Cerebellum (tissue), 4 donors: ENCODE measurements at places on chromosomes 3 and 15.
A peak's percentile ranks its signal among the peaks of the same experiment; 100 is the strongest.

DNA sequence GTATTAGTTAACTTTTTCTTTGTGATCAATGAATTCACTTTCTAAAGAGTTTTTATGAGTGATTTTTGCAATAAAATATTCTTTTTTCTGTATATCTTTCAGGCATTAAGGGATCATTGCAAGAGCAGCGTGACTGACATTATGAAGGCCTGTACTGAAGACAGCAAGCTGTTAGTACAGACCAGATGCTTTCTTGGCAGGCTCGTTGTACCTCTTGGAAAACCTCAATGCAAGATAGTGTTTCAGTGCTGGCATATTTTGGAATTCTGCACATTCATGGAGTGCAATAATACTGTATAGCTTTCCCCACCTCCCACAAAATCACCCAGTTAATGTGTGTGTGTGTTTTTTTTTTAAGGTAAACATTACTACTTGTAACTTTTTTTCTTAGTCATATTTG lies 24.4 kb downstream of the SELENOT start:
- DNase-seq = no peak

GRCh38 chr3:172204716-172205115 lies 165.3 kb downstream of the FNDC3B start:
- DNase-seq = no peak

- DNase-seq = no peak
Measured at GRCh38 chr15:73965094-73965757, 26.9 kb downstream of the STOML1 start.

DNA sequence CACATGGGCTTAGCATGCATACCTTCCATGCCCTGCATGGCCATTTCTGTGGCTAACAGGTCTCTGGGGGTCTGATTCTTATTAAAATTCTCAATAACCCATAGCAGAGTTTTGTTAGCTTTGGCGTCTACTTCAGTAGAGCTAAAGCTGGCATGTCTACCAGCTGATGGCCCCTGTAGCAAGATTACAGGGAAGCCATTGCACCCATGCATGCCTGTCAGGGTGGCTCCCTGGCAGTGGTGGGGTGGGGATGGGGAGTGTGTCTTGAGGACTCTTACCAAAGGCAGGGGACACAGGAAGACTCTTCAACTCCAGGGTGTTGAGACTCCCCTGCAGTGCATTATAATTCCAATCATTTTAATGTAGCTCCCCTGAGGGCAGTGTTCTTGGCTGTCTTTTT lies 4.7 kb downstream of the KY start:
- DNase-seq = no peak

- no peak for DNase-seq
Measured at GRCh38 chr15:25710184-25710583, 152.9 kb downstream of the ATP10A start.

DNA sequence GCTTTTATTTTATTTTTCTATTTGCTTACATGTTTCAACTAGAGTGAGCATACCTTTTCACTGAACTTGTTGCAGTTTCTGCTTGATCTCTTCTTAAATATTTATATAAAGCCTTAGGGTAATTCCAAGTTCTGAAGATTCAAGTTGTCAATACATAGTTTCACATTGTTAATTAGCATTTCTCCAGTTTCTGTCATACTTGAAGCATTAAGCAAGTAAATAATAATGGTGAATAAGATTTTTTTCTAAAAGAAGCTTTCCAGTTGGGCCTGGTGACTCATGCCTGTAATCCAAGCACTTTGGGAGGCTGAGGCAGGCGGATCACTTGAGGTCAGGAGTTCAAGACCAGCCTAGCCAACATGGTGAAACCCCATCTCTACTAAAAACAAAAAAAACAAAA lies 53.9 kb downstream of the CALML4 start:
- DNase-seq = no peak

GRCh38 chr3:66140743-66141372 lies 79.9 kb upstream of the SLC25A26 start:
- DNase-seq = no peak

DNA sequence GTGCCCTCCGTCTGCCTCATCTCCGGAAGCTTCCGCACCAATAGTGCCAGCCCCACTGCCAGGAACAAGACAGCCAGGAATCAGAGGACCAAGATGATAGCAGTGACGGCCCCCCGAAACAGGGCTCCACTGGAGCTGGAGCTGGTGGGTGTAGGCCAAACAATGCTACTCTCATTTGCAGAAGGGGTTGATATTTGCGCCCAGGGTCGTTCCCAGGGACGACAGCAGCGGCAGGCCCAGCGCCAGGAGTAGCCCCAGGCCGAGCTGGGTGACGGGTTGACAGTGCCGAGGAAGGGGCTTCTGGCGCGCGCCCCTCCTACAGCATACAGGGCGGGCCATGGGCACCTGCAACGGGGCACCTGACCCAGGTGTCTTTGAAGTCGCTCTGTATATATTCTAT lies 301.4 kb downstream of the CNTN6 start:
- DNase-seq = no peak

DNA sequence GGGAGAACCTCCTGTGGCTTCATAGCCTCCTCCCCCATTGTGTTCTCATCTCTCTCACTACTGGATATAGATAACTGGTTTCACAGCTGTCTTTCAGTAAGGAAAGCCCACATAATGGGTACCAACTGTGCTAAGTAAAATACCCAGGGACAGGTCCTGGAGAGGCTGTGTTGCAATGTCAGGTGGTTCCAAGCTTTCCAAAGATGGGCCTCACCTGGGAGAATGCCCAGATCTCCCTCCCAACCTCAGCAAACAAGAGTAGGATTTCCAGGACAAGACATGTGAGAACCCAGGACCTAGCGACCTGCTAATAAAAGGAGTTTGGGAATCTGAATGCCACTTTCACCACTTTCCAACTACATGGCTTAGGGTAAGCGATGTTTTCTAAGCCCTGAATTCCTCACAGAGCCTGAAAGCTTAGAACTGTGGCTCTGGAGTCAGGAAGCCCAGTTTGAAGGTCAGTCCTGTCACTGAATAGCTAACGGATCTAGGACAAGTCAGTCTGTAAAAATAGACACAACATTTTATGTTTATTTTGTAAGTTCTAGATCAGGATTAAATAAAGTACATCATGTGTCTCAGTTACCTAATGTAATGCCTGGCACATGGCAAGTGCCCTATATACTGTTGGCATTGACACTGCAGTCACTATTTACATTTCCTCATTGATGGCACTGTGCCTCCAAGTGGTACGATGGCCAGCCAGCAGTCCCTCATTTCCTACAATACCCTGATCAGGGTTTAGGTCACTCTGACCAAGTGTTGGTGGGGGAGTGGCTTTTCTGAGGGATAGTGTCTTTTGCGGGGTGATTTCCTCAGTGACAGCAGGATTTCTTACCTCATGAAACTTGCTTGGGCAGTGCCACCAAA lies 11.9 kb downstream of the CERS3 start:
- DNase-seq = no peak

GRCh38 chr3:194001-194400 lies 2.6 kb upstream of the CHL1 start:
- peak; percentile 53 for DNase-seq

GRCh38 chr3:132445817-132446216 lies 28.5 kb downstream of the DNAJC13 start:
- no peak for DNase-seq

DNA sequence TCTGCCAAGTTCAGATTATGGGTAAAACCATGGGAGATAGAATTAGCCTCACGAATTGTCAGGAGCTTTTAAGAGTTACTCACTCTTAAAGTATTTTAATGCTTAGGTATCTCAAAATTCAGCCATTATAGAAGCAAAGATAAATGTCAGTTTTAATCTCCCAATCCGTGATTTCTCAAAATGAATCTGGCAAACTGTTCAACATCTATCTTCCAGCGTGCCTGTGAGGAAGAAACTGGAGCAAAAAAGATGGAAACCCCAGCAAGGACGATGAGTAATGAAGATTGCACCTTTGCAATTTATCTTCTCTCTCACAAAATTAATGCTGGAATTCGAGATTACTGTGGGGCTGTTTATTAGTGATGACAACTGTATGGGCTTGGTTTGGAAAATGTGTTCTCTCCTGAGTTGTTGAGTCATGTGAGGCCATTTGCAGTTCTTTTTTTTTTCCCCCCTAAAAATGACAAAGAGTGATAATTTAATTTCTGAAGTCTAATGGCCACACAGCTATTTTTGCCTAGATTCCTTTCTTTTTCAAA lies 70.5 kb downstream of the PYDC2 start:
- DNase-seq = no peak

DNA sequence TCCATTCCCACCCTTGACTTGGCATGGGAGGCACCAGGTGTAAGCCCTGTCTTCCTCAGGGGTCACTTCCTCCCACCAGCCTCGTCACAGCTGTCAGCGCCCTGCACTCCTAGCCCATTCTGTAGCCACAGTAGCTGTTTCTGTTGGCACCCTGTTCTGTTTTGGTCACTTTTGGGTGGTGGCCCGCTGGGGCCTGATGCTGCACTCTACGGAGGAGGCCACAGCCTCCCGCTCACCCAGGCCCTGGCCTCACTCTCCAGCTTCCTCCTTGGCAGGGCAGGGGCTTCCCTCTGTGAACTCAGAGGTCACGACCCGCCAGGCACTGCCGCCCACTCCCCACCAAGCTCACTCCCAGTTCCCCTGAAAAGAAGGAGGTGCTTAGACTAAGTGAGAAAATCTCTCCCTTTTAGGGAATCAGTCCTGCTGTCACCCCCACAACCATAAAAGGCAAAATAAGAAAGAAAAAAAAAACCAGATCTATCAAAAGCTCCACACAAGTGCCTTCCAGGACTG lies 68.4 kb downstream of the MGLL start:
- DNase-seq = no peak

DNA sequence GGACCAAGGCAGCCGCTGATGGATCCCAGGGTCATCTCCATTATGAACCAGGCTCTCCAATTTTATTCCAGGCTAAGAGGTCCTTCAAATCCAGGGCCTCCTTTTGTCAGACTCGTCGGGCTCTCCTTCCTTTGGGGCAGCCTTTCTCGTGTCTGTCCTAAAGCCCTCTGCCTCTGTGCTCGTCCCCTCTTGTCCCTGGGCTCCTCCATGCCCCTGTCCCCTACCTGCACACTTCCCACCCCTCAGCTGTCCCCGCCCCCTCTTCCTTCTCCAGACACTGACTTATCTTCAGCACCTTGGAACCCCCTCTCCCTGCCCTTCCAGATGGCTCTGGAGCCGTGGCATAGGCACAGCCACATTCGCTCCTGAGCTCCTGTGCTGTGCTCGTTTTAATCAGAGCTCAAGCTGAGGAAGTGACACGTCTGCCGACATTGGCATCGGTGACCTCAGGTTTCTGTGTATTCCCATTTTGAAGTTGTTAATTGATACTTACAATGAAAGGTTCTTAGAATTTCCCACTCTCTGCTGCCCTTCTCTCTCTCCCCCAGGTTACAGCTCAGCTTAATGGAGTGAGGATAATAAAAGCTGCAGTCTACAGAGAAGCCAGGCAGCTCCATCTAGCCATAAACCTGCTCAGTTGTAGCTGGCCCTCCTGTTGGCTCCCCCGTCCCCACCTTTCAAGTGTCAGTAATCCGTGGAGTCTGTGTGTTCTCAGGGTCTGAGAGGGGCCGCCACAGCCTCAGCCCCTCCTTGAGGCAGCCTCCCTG lies 51.1 kb upstream of the SEC22A start:
- no peak for DNase-seq

DNA sequence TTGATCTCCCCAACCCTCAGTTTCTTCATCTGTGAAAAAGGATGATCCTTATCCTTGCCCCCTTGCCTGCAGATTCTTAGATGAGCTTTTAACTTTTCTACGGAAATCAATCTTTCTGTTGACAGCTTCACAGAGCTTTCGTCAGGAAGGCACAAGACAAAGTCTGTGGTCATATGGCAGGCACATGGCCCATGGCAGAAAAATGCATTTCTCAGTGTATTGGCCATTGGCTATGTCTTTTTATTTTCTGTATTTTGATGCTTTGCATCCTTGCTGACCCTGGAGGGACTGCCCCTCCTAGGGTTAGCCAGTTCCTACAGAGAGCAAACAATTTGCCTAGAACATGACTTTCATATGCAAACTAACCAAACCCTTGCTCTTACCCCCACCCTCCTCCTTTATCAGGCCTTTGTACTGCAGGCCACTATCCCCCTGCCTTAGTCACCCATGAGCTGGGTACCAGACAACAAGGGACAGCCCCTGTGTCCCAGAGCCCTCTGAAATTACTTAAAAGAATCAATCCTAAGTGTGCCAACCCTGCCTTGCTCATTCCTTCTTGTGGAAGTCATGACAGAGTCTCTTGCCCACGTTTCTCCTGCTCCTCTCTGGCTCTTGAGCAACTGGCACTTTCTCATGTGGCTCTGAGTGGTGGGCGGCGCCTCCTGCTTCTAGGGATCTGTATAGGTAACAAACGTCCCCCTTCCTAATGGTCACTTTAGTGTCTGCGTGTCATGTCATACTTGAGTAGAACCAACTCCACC lies 24.1 kb upstream of the NOX5 start:
- DNase-seq = no peak

DNA sequence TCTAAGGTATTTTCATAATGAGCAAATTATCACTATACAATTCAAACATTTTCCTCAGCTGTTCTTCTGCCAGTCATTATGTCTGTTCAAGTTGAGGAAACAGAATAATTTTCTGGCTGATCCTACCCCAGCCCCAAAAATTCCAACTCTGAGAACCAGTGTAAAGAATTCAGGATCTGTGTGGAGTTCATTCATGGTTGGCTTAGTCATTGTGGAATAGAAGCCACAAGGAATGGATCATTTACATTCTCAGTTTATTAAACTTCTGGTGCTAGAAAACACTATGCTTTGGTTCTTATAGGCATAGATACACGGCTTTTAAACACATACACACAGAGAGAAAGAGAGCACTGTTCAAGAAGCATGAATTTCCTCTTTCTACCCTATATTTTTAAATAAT lies 134.6 kb downstream of the CMSS1 start:
- no peak for DNase-seq

- DNase-seq = no peak
Measured at GRCh38 chr3:108134555-108134880, 43.7 kb upstream of the CD47 start.

DNA sequence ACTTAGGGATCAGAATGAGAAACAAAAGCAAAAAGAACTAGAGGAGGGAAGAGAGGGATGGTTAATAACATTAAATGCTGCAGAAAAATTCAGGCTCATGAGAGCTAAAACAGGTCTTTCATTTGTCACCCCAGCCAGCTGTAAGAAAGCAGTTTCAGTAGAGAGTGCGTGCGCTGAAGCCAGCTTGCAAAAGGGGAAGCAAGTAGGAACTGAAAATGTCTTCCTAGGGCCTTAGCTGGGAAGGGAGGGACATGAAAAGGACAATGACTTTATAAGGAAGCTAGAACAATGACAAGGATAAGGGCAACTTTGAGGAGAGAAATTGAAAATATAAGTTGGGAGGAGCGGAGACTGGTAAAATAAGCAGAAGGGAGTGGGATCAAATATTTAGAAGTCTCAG lies 3.1 kb downstream of the CIAO2A start:
- DNase-seq = no peak

DNA sequence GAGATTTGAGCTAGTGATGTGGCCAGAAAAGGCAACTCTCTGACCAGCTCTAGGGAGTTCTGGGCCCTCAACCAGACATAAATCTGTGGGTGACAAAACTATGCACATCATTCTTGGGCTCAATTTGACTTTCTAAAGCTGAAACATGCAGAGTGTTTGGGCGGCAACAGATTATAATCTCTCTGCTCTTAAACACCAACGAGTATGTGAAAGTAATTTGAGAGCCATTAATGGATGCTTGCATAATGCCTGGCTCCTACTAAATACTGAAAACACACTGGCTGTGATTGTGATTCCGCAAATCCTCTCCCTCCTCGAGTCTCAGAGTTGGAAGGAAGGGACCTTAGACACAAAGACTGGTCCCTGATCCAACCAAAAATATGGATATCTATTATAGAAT lies 186.7 kb downstream of the UACA start:
- no peak for DNase-seq

- DNase-seq = peak; percentile 8
Measured at GRCh38 chr15:81752546-81752942, 293.3 kb downstream of the MEX3B start.

GRCh38 chr3:106184540-106185457 lies 316.0 kb upstream of the CBLB start:
- DNase-seq = no peak
